ENCODE measurements at places on chromosomes 2 and 18.
A peak's percentile ranks its signal among the peaks of the same experiment; 100 is the strongest.

GRCh38 chr2:238585836-238586821 is 159.4 kb downstream of the ASB1 start:
- peak; percentile 48 for DNase-seq

DNA sequence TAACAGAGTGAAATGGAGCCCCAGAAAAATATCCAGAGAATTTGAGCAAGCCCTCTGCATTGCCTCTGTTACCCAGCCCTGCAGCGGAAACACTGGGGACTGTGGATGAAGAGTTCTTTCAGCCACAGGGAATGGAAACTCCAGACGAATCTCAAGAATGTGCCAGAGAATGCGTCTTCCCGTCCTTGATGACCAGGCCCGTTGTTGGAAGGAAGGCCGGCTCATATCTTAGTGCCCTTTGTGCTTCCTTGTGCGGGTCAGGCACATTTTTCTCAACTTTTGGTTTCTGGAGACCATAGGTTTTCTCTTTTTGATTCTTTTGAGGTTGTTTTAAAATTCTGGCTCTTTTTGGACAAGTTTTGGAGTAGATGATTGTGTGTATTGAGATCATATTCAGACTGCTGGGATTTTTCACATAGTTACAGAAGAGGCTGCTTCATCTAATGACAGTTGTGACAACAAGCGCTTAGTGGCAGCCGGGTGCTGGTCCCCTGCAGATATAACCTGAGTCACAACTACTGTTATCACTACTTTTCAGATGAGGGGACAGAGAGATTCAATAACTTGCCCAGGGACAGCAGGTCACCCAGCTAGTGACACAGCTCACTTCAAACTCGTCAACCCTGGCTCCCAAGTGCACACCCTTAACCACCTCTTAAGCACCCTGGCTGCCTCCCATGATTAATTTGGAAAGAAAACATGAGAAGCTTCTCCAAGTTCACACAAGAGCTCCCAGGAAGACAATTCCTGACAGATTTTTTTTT is 15.7 kb downstream of the MAL start:
- DNase-seq: no peak

DNA sequence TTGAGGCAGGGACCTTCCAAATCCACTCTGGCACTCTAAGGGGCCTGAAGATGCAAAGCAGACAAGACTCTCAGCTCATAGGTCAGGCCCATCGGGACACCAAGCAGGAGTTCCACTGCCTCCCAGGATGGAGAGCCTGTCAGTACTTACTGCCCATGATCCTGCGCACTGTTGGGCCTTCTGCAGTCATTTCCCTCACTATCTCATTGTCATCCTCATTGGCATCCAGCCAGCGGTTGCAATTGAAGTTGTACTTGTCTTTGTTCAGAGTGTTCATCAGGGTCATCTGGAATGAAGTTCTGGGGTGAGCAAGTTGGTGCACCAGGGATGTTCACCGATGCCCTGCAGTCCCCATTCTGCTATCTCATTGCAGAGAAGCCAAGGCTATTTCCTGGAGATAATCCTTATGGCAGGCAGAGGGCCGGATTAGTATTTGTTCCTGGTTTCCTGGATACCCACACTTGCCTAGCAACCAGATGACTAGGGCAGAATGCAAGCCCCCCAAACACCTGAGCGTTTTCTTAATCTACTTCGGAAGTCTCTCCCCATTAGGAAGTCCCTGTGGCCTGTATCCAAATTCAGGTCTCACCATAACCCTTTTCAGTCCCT is 65.1 kb downstream of the LOXHD1 start:
- DNase-seq: no peak

DNA sequence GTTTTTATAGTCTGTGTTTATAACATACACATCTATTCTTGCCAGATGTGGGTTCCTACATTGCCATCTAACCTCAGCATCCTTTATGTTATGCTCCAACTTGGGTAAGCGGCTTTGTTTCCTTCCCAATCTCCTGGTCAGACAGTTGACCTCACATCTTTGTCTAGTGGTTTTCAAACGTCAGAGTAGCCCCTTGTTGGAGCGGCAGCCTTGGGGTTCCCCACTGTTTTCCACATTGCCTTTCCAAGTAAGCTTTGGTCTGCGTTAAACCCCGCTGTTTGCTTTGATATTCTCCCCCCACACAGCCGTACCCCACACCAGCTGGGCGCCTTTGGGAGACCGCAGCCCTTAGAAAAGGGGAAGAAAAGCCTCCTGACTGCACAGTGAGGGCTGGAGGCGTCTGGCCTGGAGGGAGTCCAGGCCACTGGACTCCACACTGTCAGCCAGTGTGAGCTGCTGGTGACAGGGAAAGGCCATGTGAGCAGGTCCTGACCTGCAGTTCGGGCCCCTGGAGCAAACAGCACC is 83.3 kb downstream of the MALT1 start:
- no peak for DNase-seq

DNA sequence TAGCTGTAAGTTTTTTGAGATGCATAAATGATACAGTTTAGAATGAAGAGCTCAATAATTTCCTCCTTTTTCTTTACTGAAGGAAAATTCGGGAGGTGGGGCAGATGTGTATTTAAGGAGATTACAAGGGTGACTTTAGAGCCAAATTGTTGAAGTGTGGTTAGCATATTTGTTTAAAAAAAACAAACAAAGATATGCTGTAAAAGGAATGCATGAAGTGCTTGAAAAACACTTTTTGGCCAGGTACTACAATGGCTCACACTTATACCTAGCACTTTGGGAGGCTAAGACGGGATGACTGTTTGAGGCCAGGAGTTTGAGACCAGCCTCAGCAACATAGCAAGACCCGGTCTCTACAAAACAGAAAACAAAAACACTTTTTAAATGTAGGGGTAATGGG is 38.4 kb downstream of the CD302 start:
- DNase-seq: no peak

- no peak for DNase-seq
Measured at GRCh38 chr2:180231015-180231414, 223.9 kb upstream of the CWC22 start.

DNA sequence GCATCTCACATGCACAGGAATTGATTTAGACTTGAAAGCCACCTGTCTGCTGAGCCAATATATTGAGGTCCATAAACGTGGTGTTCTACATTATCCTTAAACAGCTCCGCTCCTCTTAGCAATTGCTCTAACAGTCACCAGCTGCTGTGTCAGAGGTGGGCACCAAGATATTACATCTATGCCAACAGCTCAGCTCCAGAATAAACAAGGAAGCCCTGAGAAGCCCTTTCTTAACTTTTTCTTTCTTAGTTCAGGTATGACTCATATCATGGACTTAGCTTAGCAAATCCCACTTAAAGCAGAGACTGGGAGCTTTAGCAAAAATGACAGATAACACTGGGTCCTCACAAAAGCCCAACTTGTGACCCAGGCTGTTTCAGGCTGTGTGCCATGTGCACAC is 436.6 kb downstream of the IRS1 start:
- DNase-seq: no peak

DNA sequence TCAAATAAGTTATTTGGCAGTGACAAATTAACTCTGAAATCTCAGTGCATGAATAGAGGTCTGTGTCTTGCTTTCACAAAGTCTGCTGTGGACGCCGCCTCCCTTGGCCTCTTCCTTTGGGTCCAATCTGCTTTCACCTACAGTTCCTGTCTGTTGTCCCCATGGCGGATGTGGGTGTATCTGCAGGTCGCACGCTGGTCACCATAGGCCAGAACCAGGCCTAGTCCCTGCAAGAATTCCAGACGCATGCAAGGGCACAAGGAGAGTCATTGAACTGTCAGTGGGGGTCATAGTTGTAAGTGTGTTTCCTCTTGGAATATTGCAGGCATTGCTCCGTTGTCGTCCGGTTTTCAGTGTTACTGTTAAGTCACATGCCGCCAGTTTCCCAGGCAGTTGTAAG is 7.4 kb downstream of the SOCS6 start:
- no peak for DNase-seq

DNA sequence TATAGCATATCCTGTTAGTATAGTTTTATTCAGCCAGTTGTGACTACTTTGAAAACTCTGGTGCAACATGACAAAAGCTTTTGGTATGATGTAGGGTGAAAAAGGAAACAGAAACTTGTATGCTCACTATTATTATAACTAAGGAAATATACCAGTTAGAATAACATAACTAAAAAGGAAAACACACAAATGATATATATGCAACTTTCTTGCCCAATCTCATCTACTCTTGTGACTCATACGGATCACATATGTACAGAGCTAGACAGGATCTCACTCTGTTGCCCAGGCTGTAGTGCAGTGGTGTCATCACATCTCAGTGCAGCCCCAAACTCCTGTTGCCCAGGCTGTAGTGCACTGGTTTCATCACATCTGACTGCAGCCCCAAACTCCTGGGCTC is 12.4 kb upstream of the TLK1 start:
- DNase-seq: no peak

GRCh38 chr2:31397094-31397493 is 17.4 kb downstream of the XDH start:
- DNase-seq: no peak

- peak; percentile 93 for DNase-seq
Measured at GRCh38 chr18:25805323-25805722, 285.1 kb downstream of the SS18 start.

DNA sequence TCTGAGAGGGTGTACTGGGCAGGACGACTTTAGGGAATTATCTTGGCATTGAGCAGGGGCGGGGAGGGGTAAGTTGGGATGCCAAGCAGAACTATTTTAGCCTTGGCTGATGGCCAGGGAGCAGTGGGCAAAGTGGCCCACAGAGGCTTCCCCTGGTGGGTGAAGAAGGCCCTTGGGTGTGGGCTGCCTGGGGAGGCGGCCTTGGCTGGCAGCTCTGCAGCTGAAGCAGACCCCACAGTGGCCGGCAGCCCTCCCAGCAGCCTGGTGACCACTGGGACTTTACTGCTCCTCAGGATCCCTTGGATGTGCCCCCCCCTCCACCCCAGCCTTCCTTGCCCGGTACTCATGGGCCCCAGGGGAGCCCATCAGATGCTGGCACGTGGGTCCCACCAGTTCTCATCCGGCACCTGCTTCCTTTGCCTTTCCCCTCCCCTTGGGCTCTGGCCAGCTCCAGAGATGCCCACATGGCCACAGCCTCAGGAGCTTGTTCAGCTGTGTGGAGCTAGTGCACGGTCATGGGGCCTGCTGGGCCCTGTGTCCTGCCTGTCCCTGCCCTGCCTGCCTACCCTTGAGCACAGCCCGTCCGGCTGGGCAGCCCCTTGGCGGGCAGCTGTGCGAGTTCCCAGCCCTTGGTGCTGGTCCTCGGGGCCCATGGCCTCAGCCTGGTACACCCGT is 122.1 kb upstream of the HS6ST1 start:
- DNase-seq: no peak

- DNase-seq: no peak
Measured at GRCh38 chr2:27739058-27739373, 32.5 kb upstream of the MRPL33 start.

- DNase-seq: no peak
Measured at GRCh38 chr2:97714084-97714949, 941 bp downstream of the ZAP70 start.

- no peak for DNase-seq
Measured at GRCh38 chr2:231664727-231665126, 43.6 kb upstream of the PTMA start.

DNA sequence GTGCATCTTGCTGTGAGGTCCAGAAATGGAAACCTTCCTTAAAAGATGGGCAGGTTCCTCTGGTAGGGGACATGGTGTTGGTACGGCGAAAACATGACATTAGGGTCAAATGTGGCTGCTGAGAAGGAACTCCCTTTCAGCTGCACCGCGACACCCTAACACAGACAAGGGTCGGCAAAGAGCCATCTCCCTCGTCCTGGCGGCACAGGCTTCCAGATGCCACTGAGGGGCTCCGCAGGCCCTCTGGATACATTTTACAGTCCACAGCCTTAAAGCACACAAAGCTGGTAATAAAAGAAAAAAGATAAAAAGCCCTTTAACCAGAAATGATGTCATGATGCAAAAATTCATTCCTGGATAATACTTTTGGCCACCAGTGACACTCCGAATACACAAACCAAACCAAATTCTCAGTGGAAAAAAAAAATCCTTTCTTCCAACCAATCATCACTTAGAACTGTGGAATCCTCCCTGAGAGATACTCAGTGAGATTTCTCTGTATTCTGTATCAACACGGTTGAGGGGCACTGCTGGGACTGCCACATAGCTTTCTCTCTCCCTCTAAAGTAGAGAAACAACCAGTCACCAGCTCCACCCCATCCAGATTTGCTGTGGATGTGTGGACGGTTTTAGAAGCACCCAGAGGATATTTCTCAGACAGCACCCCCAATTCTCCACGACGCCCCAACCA is 174.8 kb downstream of the HDAC4 start:
- DNase-seq: peak; percentile 79

DNA sequence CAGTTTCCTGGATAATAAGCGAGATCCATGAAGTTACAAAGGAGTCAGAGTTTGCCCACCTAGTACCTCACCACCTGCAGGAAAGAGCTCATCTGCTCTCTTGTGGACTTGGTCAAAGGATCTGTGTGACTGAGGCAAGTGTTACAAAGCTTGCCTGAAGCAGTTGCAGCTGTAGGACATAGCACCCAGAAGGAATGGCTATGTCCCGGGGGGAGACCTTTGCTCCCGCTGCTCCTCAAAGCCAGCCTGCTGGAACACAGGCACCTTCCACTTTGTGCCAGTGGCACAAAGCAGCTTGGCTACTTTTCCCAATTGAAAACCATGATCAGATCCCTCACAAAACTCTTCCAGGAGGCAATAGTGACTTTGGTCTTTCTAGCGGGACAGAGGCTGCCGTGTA is 3.1 kb upstream of the SULT1C2 start:
- no peak for DNase-seq

- DNase-seq: peak; percentile 32
Measured at GRCh38 chr18:75915941-75916623, 488.6 kb upstream of the SMIM21 start.

GRCh38 chr2:10930721-10931516 is 19.2 kb downstream of the KCNF1 start:
- DNase-seq: no peak

DNA sequence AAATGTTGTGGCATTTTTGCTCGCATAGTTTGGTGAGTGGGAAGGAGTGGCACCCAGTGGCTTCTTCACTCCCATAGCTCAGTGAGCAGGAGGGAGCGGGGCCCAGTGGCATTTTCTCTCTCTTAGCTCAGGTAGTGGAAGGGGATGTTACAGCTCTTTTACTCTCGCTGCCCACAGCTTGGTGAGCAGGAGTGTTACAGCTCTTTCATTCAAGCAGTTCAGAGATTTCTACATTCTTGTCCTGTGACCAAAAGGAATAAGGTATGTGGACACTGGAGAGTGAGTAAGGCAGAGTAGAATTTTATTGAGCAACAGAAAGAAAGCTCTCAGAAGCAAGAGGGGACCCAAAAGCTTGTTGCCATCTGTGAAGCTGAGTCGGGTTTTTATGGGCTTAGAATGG is 192.4 kb downstream of the SPAG16 start:
- peak; percentile 2 for DNase-seq

DNA sequence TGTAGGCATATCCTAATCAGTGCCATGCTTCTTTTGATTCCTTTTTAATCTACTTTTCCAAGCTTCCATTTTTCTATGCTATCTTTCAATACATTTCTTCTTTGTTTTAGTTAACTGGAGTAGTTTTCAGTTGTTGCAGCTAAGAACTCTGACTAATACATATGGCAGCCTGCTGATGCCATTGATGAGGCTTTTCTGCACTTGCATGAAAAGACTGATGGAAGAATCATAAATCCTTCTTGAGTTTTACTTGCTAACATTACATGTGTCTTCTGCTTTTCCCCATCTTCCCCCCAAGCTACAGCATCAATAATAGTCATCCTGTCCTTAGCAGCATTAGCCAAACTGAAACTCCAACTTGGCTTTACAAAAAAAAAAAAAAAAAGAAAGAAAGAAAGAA is 203.3 kb downstream of the LRP1B start:
- no peak for DNase-seq

GRCh38 chr2:171794918-171795317 is 99.1 kb downstream of the SLC25A12 start:
- no peak for DNase-seq

Measured in AG08395 (cell line).